Activated CD4-positive, CD25-positive, alpha-beta regulatory T cell treated with anti-CD3 and anti-CD28 coated beads, Interleukin-2, amount 50 U/mL, for 72 hours (primary cell): ENCODE measurements at places on chromosomes 1 and 21.

DNA sequence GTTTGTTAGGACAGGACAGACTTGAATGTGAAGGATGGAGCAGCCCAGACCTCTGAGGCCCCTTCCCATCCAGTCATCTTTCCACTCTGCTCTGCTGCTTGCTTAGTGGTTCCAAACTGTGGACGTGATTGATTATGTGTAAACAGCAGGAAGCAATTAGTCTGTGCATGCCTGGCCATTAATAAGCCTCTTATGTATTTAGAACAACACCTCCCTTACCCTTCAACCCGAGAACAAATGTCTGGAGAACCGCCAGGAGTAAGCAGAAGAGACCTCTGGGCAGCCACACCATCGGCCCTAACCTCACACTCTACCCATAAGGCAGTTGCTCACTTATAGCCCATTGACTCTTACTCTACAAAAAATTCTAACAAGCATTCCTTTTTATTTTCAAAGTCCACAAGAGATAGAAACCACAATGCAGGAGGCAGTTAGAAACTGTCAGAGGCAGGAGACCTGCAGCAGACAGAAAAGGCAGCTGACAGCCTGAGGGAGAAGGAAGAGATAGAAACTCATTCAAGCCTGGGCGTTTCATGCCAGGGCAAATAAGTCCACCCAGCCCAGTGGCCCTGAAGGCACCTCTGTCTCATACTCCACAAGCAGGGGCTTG is 5.8 kb upstream of the EPHA8 start:
- DNase-seq, result no peak

DNA sequence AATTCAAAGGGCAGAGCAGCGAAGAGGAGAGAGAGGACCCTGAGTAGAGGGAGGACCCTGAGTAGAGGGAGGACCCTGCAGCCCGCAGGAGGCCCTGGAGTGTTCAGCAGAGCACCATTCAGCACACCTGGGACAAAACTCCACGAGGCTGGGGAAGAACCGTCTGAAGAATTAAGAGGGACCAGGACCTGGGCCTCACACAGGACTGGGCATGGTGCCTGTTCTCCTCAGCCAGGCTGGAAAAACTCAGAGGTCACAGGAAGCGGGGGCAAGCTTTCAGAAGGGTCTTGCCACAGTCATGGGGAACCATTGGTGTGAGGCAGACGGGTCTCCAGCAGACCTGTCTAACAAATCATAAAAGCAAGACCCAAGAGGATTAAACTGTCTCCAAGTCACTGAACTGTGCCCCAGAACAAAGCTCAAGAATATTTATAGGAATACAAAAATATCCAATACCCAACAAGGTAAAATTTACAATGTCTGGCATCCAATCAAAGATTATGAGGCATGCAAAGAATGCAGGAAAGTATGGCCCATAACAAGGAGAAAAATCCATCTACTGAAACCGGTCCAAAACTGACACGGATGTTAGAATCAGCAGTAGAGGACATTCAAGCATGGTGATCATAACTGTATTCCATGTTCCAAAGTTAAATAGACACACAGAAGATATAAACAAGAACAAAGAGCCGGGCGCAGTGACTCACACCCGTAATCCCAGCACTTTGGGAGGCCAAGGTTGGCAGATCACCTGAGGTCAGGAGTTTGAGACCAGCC is 30.6 kb downstream of the MORN1 start:
- no peak for DNase-seq

- DNase-seq, result no peak
These were observed 420.9 kb downstream of the SMYD3 start for GRCh38 chr1:246086191-246086590.

GRCh38 chr1:15068997-15069396 is 84.5 kb upstream of the TMEM51 start:
- no peak for DNase-seq

DNA sequence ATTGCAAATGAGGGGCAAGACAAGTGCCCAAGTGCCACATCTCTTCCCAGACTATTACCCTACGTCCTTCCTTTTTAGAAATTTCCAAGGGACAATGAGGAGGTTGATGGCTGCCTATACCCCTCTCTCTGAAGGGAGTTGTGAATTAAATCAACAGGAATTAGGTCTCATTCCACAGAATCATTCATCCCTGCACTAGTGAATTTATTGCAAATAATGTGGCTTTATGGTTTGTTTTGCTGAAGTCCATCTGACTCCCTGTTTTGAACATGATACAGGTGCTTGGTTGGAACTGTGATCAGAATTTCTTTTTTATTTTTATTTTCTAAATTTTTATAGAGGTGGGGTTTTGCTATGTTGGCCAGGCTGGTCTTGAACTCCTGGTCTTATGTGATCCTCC is 34.3 kb upstream of the THEM4 start:
- DNase-seq, result no peak

DNA sequence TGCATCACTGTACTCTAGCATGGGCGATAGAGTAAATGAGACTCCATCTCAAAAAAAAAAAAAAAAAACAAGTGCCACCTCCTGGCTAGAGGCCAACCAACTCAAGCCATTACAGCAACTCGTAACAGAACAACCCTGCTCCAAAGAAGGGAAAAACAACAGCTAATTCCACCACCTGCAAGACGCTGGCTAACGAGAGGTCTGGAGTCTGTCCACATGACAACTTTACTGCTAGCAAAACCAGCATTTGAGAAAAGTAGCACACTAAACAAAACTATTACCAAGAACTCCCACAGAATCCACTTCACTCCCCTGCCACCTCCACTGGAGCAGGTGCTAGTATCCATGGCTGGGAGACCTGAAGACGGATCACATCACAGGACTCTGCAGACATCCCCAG is 24.1 kb upstream of the EGLN1 start:
- no peak for DNase-seq

DNA sequence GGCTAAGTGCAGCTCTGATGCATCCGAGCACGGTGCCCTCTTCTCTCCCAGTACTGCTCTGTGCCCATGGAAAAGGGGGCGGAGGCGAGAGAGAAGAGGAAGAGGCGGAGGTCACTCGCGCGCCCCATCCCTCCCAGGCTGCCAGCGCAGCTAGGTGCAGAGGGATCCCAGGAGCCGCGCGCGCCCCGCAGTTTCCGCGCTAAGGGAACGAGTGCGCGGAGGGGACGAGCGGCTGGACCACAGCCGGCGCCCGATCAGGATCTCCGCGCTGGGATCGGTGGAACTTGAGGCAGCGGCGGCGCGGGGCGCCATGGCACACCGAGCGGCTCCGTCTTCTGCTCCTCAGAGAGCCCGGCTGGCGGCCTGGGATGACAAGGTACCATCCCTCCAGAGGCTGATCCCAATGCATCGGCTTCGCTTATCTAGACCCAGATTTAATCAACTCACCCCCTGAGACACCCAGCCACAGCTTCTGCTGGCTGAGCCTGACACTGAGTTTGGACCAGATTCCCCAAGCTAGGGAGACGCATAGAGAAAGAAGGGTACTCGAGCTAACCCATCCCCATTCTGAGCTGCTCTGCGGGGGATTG is at the start of gene PTGFR:
TSS of gene PTGFR (plus strand) at position 114 of the 590 bp plus-strand sequence. CDS start 1,770 bp downstream, outside the sequence.
- DNase-seq, result no peak

DNA sequence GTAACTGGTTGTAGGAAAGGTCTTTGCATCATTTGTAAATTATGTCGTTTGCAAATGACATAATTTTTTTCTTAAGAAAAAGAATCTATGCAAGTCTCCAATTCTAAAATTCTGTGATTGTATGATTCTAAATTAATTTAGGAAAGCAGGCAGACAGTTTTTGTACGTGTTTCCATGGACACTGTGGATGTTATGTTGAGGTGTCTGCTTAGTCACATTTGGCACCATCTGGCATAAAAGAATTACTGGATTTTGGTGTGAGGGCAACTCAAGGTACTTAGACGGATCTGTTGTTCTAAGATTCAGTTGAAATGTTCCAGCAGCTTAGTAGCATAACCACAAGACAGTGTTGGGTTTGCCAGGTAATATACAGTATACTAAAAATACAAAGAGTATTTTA is 42.5 kb downstream of the C1orf21 start:
- DNase-seq, result no peak

GRCh38 chr1:17653728-17654351 is 101.3 kb upstream of the ACTL8 start:
- DNase-seq, result no peak

DNA sequence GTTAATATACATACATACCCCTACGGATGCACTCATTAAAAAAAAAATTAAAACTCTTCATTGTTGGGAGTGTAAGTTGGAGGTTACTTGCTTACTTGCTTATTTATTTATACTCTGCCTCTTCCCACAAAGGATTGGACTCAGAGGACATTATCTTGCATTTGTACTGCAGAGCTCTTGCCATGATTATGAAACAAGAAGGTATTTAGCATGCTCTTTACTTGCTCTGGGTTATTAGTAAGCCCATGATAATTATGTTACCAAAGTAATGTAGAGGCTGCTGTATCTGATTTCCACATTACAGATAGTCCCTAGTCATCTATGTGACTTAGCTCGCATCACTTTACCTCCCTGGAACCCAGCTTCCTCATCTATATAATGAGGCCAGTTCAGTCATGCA is 355.1 kb upstream of the PTBP2 start:
- no peak for DNase-seq

DNA sequence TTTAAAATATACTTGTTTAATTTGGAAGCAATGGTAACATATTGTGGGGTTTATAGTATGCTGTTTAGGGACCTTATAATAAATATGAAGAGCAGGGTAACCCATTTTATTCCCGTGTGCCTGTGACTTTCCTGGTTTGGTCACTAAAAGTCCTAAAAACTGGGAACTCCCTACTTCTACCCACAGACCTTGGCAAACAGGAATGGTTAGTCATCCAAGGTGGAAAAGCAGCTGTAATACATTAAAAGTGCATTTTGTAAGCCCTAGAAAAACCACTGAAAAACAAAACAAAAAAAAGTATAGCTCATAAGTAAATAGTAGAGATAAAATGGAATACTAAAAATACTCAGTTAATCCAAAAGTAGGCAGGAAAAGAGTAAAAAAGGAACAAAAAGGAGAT is 538.9 kb downstream of the LMO4 start:
- no peak for DNase-seq

- DNase-seq, result no peak
These were observed 1.6 kb upstream of the BARHL2 start for GRCh38 chr1:90718411-90719329.

DNA sequence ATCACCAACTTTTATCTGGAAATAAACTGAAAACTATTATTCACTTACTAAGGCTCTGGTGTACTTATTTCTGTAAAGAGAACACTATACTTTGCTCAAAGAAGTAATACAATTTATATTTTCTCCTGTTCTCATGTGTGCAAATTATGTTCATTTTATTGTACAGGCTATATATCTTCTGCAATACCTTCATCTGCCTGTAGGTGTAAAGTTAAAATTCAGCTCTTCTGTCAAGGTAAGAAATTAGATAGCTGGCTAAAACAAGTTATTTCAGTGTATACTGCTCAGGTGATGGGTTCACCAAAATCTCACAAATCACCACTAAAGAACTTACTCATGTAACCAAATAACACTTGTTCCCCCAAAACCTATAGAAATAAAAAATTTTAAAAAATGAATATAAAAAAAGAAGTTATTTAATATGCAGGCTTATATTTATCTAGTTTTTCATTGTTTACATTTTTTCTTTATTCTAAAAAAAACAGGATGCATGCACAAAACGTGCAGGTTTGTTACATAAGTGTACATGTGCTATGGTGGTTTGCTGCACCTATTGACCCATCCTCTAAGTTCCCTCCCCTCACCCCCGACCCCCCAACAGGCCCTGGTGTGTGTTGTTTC is 81.5 kb downstream of the PTGER3 start:
- no peak for DNase-seq

GRCh38 chr1:192561301-192561700 is 14.3 kb upstream of the RGS1 start:
- no peak for DNase-seq

DNA sequence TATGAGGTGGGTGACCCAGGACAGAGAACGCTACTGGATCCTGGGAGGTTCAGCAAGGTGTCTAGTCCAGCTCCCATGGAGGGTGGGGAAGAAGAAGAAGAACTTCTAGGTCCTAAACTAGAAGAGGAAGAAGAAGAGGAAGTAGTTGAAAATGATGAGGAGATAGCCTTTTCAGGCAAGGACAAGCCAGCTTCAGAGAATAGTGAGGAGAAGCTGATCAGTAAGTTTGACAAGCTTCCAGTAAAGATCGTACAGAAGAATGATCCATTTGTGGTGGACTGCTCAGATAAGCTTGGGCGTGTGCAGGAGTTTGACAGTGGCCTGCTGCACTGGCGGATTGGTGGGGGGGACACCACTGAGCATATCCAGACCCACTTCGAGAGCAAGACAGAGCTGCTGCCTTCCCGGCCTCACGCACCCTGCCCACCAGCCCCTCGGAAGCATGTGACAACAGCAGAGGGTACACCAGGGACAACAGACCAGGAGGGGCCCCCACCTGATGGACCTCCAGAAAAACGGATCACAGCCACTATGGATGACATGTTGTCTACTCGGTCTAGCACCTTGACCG is 8.6 kb upstream of the PIGV start:
- DNase-seq, result no peak

- no peak for DNase-seq
These were observed 1.4 kb upstream of the KLHL21 start for GRCh38 chr1:6603915-6604558.

- peak; percentile 48 for DNase-seq
These were observed 18.3 kb upstream of the HDAC1 start for GRCh38 chr1:32273391-32274208.

GRCh38 chr1:72366466-72366865 is 84.1 kb upstream of the NEGR1 start:
- DNase-seq, result no peak

DNA sequence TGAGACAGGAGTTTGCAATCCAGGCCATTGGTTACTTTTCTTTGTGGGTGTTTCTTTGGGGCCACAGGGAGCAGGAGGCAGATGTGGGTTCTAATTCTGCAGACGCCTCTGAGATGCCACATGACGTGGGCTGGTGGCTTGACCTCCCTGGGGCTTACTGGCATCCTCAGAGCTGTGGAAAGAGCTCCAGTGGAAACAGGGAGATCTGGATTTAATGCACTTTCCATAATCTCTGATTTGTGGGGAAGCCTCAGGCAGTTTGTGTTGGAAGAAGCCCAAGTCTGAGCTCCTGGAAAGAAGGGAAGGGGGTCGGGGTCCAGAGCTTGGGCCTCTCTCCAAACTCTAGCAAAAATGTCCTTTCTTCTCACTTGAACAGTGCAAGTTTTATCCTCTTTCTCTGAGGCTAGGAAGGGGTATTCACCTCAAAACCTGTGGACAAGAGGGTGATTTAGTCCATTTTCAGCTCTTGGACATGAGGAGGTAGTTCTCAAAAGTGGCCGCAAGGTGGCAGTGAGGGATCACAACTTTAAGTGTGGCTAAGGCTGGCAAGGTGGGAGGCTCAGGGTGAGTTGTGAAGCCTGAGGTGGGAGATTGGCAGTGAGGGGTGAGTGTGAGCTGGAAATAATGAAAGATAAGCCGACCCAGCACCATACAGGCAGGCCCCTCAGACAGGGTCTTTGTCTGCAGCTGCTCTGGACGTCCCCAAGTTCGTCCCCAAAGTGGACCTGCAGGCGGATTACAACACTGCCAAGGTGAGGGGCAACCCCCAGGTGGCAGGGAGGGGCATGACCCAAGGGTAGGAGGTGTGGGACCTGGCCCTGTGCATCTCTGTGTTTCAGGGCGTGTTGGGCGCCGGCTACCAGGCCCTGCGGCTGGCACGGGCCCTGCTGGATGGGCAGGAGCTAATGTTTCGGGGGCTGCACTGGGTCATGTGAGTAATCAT is 9.2 kb downstream of the IKBKE start:
- peak; percentile 68 for DNase-seq
